Spleen (tissue), 13 donors: ENCODE measurements at places on chromosomes 13 and 19. TPM values are rescaled to one million over a fixed set of nuclear protein-coding genes. Genes with fewer than 3 reads are reported as not detected.

GRCh38 chr19:17326595-17326966 lies 8.1 kb downstream of the ANO8 start:
- H3K27me3 ChIP-seq, result peaks cover 21% of the 10 kb centered on the region
- no peaks in the 10 kb centered on the region for H3K36me3 ChIP-seq
- peaks cover 49% of the 10 kb centered on the region for H3K4me1 ChIP-seq
- DNase-seq, result no peak

DNA sequence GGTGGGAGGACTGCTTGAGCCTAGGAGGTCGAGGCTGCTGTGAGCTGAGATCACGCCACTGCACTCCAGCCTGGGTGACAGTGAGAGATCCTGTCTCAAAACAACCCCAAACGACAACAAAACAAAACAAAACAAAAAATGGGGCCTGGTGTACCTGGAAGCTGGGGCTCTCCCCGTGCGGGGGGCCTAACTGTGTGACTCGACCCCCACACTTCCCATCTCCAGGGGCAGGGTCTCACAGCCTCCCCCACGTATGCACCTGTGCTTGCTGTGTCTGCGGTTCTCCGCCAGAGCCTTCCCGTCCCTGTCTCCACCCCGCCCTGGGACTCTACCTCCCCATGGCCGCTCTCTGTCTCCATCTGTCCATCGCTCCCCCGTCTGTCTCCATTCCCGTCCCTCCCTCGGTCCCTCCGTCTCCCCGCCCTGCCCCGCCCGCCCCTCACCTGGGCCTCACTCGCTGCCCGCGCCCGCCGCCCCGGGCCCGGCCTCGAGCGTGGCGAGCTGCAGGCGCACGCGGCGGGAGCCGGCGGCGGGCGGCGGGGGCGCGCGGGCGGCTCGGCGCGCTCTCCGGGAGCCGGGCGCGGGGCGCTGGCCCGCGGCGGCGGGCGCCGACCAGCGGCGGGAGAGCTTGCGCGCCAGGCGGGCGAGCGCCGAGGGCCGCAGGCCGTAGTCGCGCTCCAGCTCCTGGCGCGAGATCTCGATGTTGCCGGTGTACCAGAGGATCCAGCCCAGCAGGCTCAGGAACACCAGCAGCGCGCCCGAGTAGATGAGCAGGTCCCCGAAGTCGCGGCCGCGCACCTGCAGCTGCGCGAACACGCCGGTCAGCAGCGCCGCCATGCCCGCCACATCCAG lies 587 bp downstream of the TMEM238 start:
- H3K4me3 ChIP-seq, result peak overlapping the region; percentile 95
- peaks cover 17% of the 10 kb centered on the region for H3K36me3 ChIP-seq
- H3K4me1 ChIP-seq, result peaks cover 44% of the 10 kb centered on the region
- H3K27me3 ChIP-seq, result no peaks in the 10 kb centered on the region
- H3K27ac ChIP-seq, result peak overlapping the region; percentile 92
- DNase-seq, result peak; percentile 89

GRCh38 chr13:114149774-114150740 lies 17.6 kb upstream of the RASA3 start:
- no peaks in the 10 kb centered on the region for H3K27me3 ChIP-seq
- no peak overlapping the region for H3K4me3 ChIP-seq
- no peak for DNase-seq
- H3K4me1 ChIP-seq, result no peaks in the 10 kb centered on the region

DNA sequence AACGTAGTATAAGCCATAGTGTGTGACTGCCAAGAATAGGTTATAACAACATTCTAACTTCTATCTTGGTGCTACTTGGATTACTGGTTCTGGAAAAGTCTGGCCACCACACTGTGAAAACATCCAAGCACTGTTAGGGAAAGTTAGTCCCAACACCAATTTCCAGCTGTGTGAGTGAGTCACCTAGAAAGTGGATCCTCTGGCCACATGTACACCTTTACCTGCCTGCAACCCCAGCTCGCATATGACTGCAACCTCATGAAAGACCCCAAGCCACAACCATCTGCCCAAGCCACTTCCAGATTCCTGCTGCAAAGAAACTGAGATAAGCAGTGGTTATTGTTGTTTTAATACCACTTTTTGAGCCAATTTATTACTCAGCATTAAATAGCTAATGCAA lies 404.5 kb downstream of the KCTD12 start:
- no peak overlapping the region for H3K4me3 ChIP-seq
- no peaks in the 10 kb centered on the region for H3K36me3 ChIP-seq
- H3K27ac ChIP-seq, result no peak overlapping the region
- no peaks in the 10 kb centered on the region for H3K27me3 ChIP-seq
- no peak for DNase-seq

DNA sequence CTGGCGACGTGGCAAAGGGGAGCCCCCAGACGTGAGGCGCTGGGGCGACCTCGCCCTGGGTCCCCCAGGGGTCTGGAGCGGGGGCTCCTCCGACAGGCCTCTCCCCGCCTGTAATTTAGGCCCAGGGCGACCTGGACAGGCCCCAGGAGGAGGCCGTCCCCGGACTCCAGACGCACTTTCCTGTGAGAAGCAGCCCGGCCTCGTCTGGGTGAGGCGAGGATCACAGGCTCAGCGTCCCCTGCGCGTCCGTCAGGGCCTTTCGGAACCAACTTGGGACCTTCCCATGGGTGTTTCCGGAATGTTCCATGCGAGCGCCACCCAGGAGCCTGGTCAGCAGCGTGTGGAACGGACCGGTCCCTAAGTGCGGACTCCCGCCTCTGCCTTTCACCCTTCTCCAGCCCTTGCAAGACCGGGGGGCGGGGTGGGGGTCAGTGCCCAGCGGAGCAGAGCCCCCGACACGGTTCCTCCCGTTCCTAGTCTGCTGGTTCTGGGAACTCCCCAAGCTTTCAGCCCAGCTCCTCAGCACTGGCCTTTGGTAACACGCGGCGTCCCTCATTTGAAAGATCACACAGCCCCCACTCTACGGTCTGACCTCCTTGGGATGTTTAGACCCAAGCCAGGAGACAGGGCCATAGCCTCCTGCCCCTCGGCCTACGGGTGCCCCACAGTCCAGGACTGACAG lies 1.1 kb upstream of the GRTP1 start:
- no peaks in the 10 kb centered on the region for H3K4me1 ChIP-seq
- DNase-seq, result no peak

Gene SLC6A16
- 2.7 TPM for polyA plus RNA-seq

DNA sequence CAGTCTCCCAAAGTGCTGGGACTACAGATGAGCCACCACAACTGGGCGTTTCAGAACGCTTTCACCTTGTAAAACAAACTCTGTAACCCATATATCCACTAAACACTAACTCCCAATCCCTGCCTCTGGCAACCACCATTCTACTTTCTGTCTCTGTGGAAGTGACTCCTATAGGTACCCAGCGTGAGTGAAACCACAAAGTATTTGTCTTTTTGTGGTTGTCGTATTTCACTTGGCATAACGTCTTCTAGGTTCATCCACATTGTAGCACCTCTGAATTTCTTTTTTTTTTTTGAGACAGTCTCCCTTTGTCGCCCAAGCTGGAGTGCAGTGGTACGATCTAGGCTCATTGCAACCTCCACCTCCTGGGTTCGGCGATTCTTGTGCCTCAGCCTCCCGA lies 44.8 kb downstream of the BRD4 start:
- H3K27me3 ChIP-seq, result no peaks in the 10 kb centered on the region
- H3K27ac ChIP-seq, result no peak overlapping the region
- H3K4me3 ChIP-seq, result no peak overlapping the region

Gene MYBPC2
- 0.33 TPM for polyA plus RNA-seq

Gene PPM1N
- polyA plus RNA-seq, result 10.7 TPM

DNA sequence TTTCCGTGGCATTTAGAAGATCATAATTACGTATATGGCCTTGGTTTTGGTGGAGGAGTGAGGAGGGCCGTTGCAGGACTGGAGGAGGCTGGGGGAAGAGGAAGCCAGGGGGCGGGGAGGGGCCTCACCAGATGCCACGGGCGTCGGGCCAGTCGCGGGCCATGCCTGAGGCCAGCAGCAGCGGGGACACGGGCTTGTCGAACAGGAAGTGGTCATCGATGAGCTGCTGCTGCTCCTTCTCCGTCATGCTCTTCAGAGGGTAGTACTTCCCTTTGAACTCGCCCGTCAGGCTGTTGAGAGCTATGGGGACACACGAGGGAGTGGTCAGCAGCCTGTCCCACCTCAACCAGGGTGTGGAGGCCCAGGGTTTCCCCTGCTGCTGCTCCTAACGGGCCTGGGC lies 11.1 kb downstream of the CKM start:
- no peaks in the 10 kb centered on the region for H3K4me1 ChIP-seq
- H3K36me3 ChIP-seq, result no peaks in the 10 kb centered on the region
- H3K27ac ChIP-seq, result no peak overlapping the region
- no peaks in the 10 kb centered on the region for H3K27me3 ChIP-seq
- no peak overlapping the region for H3K4me3 ChIP-seq

Gene FPR2
- 3.8 TPM for polyA plus RNA-seq

Gene SH2D3A
- polyA plus RNA-seq, result 7.6 TPM

DNA sequence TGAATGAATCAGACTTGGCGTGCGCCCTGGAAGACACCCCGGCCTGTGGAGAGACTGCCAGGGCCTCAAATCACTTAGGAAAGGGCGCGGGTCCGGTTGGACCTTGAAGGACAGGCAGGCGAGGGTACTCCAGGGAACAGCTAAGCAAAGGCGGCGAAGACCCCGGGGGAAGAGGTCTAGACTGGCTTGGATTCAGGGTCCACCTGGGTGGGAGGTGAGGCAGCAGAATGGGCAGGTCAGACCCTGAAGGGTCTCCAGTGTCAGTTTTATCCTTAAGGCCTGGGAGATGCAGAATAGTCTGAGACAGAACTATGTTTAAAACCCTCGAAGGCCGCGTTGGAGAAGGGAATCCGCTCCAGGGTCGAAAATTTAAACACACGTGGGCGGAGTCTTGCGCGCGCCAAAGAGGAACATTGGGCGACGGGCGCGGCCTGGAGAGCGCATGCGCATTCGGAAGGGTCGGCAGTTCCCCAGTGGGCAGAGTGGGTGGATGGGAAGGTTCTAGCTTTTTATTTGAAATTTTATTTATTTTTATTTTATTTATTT lies 567 bp upstream of the SMG9 start:
- DNase-seq, result peak; percentile 93
- H3K36me3 ChIP-seq, result peaks cover 12% of the 10 kb centered on the region
- peak overlapping the region; percentile 99 for H3K27ac ChIP-seq
- H3K27me3 ChIP-seq, result no peaks in the 10 kb centered on the region

Gene FBXO17
- 2.6 TPM for polyA plus RNA-seq

Gene ZNF460
- 2.1 TPM for polyA plus RNA-seq
